Femur (tissue), 1 donor: ENCODE measurements at places on chromosomes 6 and 20.

- DNase-seq: no peak
Measured at GRCh38 chr6:35042031-35042815, 98.9 kb downstream of the TCP11 start.

GRCh38 chr20:38514947-38515346 is 42.3 kb downstream of the RALGAPB start:
- DNase-seq: no peak

- DNase-seq: no peak
Measured at GRCh38 chr20:11302436-11302835, 615.3 kb upstream of the BTBD3 start.

GRCh38 chr6:143807103-143807772 is 35.9 kb upstream of the LTV1 start:
- DNase-seq: no peak
